ENCODE measurements at places on chromosomes 11 and 22. TPM values are rescaled to one million over a fixed set of nuclear protein-coding genes. Genes with fewer than 3 reads are reported as not detected.

Gene SSH3
- 14.1 TPM for total RNA-seq

Gene ROM1
- total RNA-seq: 2.1 TPM

Gene CHST1
- total RNA-seq: 19.3 TPM

Gene MIOX
- not detected for total RNA-seq

Gene DPAGT1
- total RNA-seq: 9.4 TPM

Gene TMEM45B
- total RNA-seq: 0.16 TPM

Gene BTG4
- not detected for total RNA-seq

Gene OR2AG1
- under 0.01 TPM for total RNA-seq

Gene FXYD6
- under 0.01 TPM for total RNA-seq

Gene OR11H1
- total RNA-seq: not detected

Gene PRG2
- 0.25 TPM for total RNA-seq

Gene DNAJB7
- total RNA-seq: not detected

Gene ALKBH8
- 3.7 TPM for total RNA-seq

Gene SPON1
- 0.06 TPM for total RNA-seq

Gene LMNTD2
- 1.2 TPM for total RNA-seq

Gene NCAM1
- total RNA-seq: 0.65 TPM

Gene HTR3A
- total RNA-seq: not detected

Gene RFPL1
- total RNA-seq: not detected

Gene PLEKHA7
- 9.8 TPM for total RNA-seq

Gene NCF4
- not detected for total RNA-seq

Gene RHOD
- 20.8 TPM for total RNA-seq

Gene OR5L2
- not detected for total RNA-seq

Gene MS4A12
- not detected for total RNA-seq

Gene NAGA
- 33.2 TPM for total RNA-seq

Gene GPR83
- total RNA-seq: under 0.01 TPM

Gene TECTA
- total RNA-seq: 0.32 TPM

Gene RASSF10
- total RNA-seq: under 0.01 TPM

Gene TMEM151A
- total RNA-seq: under 0.01 TPM

Gene KRTAP5-10
- not detected for total RNA-seq

Gene PATE2
- total RNA-seq: not detected

Gene RRP8
- total RNA-seq: 7.1 TPM

Gene TBX10
- total RNA-seq: not detected

Gene MN1
- 0.32 TPM for total RNA-seq

Gene RFPL3
- not detected for total RNA-seq

Gene MS4A1
- not detected for total RNA-seq

Gene APOL5
- total RNA-seq: not detected

Gene PKDREJ
- under 0.01 TPM for total RNA-seq

Gene PPFIBP2
- total RNA-seq: 2.2 TPM

Gene SLC22A9
- not detected for total RNA-seq

Gene OR52E8
- not detected for total RNA-seq

Gene DDX17
- total RNA-seq: 465 TPM

Gene TSKU
- 3.9 TPM for total RNA-seq

Gene TRIM51
- not detected for total RNA-seq

Gene GAB2
- 11.7 TPM for total RNA-seq

Gene B4GALNT4
- 0.16 TPM for total RNA-seq

Gene RFPL2
- total RNA-seq: not detected

Gene HBB
- not detected for total RNA-seq

Gene GALNT18
- total RNA-seq: 137 TPM

Gene BLID
- 0.16 TPM for total RNA-seq

Gene CCDC116
- 0.13 TPM for total RNA-seq

Gene UFD1
- total RNA-seq: 99.4 TPM

Gene CD3D
- not detected for total RNA-seq

Gene FOXRED2
- total RNA-seq: 1.8 TPM

Gene LRRC32
- total RNA-seq: 79.8 TPM

Gene CAVIN3
- 182 TPM for total RNA-seq

Gene FLRT1
- total RNA-seq: not detected

Gene CRYBA4
- total RNA-seq: not detected

Gene DDTL
- total RNA-seq: 0.25 TPM

Gene CHEK2
- 12.8 TPM for total RNA-seq
